ENCODE measurements at places on chromosomes 7 and 10.

- no peak for DNase-seq
Observed at GRCh38 chr7:123352973-123353372, 153.2 kb upstream of the SLC13A1 start.

DNA sequence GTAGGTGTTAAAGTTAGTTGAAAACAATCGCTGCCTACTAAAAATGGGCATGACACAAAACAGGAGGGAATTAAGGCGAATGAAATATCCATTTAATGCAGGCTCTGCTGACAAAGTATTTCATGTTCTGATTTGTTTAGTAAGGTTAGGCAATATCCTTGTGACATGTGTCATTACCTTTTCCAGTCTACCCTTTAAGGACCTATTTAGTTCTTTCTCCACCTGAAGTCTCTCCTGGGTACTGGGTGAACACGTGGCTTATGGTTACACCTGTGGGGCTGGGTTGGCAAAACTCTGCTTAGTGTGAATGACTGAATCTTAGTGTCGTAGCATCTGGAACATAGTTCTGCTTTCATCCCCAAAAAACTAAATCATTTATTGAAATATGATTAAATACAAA lies 313.5 kb downstream of the CCDC3 start:
- no peak for DNase-seq

GRCh38 chr10:34612938-34613337 lies 202.2 kb downstream of the PARD3 start:
- DNase-seq, result no peak

GRCh38 chr10:132331601-132332432 lies at the start of gene LRRC27:
Gene LRRC27 (plus strand): TSS chr10:132332193. CDS start chr10:132333525, 1,332 bp downstream.
- peak; percentile 90 for DNase-seq

DNA sequence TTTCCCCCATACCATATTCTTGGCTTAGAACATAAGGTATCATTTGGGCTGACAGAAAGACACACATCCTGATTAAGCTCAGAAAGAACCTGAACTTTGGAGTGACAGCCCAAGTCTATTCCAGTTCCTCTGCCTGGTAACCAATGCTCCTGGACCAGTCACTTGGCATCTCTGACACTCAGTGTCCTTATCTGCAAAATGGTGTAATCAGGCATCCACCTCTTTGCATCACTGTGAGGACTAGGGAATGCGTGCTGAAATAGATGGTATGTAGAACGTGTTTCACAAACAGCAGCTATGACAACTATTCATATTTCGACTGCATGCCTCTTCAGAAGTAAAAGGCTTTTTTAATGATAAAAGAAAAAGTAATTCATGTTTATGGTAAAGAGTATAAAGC lies 26.2 kb upstream of the PIK3AP1 start:
- DNase-seq, result no peak

- no peak for DNase-seq
Observed at GRCh38 chr7:70456719-70457118, 675.2 kb upstream of the GALNT17 start.

GRCh38 chr7:156892081-156892800 lies 742 bp downstream of the LMBR1 start:
- DNase-seq, result peak; percentile 57

GRCh38 chr10:132946311-132946710 lies 3.9 kb upstream of the CFAP46 start:
- no peak for DNase-seq

DNA sequence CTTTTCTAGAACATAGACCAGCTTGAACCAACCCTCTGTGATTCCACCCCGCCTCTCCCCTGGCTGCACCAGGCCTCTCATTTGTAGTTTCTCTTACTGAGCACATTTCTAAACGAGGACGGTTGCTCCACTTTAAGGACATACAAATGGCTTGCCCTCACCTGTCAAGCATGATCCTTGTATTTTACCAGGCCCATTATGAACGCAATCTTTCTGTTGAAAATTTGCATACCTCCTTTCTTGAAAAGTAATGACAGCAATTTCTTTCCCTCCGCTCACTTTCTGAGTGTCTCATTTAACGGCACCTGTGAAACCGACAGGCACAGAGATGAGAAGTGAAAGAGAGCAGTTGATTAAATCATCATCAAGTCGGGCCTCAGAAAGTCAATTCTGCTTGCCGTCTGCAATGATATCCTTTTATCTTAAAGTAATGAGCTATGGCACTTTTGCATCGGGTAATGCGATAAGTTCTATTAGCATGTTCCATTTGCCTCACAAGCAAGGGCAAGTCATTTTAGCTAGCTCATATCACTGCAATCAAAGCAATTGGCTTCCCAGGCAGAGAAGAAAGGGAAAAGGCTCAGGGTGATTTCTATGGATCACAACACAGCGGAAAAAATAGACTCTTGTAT lies 705.6 kb upstream of the GALNT17 start:
- no peak for DNase-seq

GRCh38 chr7:767580-767940 lies 40.5 kb upstream of the PRKAR1B start:
- DNase-seq, result peak; percentile 93

- no peak for DNase-seq
Observed at GRCh38 chr10:120508393-120508792, 51.4 kb downstream of the PLPP4 start.
